Kidney capillary endothelial cell (primary cell): ENCODE measurements at places on chromosomes 13 and 19.
A peak's percentile ranks its signal among the peaks of the same experiment; 100 is the strongest.

DNA sequence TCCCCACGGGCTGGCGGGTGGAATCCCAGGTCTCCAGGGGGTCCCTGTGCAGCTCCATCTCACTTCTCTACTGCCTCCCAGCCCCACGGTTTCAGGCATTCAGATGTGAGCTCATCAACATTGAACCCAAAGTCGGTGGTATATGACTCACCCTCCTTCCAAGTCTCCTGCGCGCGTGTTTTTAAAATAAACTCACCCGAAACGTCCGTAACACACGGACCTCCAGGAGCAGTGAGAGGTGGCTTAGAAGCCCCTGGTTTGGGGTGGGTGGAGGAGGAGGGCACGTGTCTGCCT, 14.0 kb upstream of the CRTC1 start:
- no peak for DNase-seq

- no peak for DNase-seq
These were observed 61.3 kb downstream of the DCLK1 start for GRCh38 chr13:36069881-36070366.

- DNase-seq, result no peak
These were observed 42.0 kb downstream of the CAPN12 start for GRCh38 chr19:38702278-38702677.

GRCh38 chr19:12792853-12793289, 1.6 kb downstream of the JUNB start:
- DNase-seq, result no peak

- peak; percentile 81 for DNase-seq
These were observed 16.8 kb downstream of the SPC24 start for GRCh38 chr19:11138601-11139300.

DNA sequence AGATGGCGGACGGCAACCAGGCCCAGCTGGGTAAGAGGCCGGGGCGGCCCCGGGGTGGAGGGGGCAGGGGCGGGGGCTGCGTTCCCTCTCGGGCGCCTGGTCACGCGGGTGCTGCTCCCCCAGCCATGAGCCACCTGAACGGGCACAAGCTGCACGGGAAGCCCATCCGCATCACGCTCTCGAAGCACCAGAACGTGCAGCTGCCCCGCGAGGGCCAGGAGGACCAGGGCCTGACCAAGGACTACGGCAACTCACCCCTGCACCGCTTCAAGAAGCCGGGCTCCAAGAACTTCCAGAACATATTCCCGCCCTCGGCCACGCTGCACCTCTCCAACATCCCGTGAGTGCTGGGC, 11.1 kb downstream of the PTBP1 start:
- DNase-seq, result no peak
